Psoas muscle (tissue), 8 donors: ENCODE measurements at places on chromosomes 7 and 10. TPM values are rescaled to one million over a fixed set of nuclear protein-coding genes. Genes with fewer than 3 reads are reported as not detected.

Gene CYP2C19
- total RNA-seq: 0.15 TPM

Gene TCAF1
- 20.6 TPM for total RNA-seq

Gene GLCCI1
- total RNA-seq: 2.8 TPM

Gene AMZ1
- total RNA-seq: not detected

Gene SLC26A5
- not detected for total RNA-seq

Gene TMEM106B
- total RNA-seq: 31.7 TPM

Gene GIMAP8
- total RNA-seq: 7.8 TPM

Gene SPDYE16
- total RNA-seq: 0.40 TPM

Gene NUB1
- total RNA-seq: 54.0 TPM

Gene TNS3
- total RNA-seq: 47.6 TPM

Gene IL6
- 0.99 TPM for total RNA-seq

Gene POLR2J
- 101 TPM for total RNA-seq

Gene RGR
- not detected for total RNA-seq

Gene ABCB4
- 4.0 TPM for total RNA-seq

Gene TUBGCP2
- total RNA-seq: 46.6 TPM

Gene DPP6
- total RNA-seq: 0.57 TPM

Gene OR2AE1
- not detected for total RNA-seq

Gene MACROH2A2
- 5.7 TPM for total RNA-seq

Gene PIK3AP1
- total RNA-seq: 1.4 TPM

Gene GDF2
- not detected for total RNA-seq

Gene MYOF
- 9.4 TPM for total RNA-seq

Gene NRG3
- total RNA-seq: not detected

Gene TET1
- total RNA-seq: 1.1 TPM

Gene MAGI2
- 2.4 TPM for total RNA-seq

Gene SH2D4B
- total RNA-seq: not detected

Gene VPS41
- total RNA-seq: 19.2 TPM

Gene HOGA1
- 6.1 TPM for total RNA-seq

Gene NUTM2B
- 0.86 TPM for total RNA-seq

Gene AQP1
- total RNA-seq: 79.2 TPM

Gene AUTS2
- 33.5 TPM for total RNA-seq

Gene PPP1R3C
- total RNA-seq: 265 TPM

Gene SEPHS1
- total RNA-seq: 27.1 TPM

Gene ATOH7
- not detected for total RNA-seq

Gene ARID5B
- total RNA-seq: 166 TPM

Gene ABCC2
- total RNA-seq: 2.3 TPM

Gene UCMA
- not detected for total RNA-seq

Gene PNLIPRP3
- total RNA-seq: not detected

Gene NME8
- not detected for total RNA-seq

Gene GRID1
- total RNA-seq: 0.38 TPM

Gene GPR158
- not detected for total RNA-seq

Gene INA
- total RNA-seq: not detected

Gene PKD2L1
- total RNA-seq: not detected

Gene NRAP
- 2,174 TPM for total RNA-seq

Gene SPDYE2B
- total RNA-seq: not detected
